Activated CD4-positive, alpha-beta T cell treated with anti-CD3 and anti-CD28 coated beads, Interleukin-2, amount 50 U/mL, for 48 hours (primary cell): ENCODE measurements at places on chromosomes 1 and 21.
A peak's percentile ranks its signal among the peaks of the same experiment; 100 is the strongest.

GRCh38 chr1:203625628-203626019 lies 1.0 kb upstream of the ATP2B4 start:
- peak; percentile 54 for DNase-seq

- DNase-seq: no peak
Observed at GRCh38 chr1:167268347-167268787, 47.7 kb downstream of the POU2F1 start.

GRCh38 chr1:151612501-151613281 lies 841 bp downstream of the SNX27 start:
- DNase-seq: peak; percentile 38

DNA sequence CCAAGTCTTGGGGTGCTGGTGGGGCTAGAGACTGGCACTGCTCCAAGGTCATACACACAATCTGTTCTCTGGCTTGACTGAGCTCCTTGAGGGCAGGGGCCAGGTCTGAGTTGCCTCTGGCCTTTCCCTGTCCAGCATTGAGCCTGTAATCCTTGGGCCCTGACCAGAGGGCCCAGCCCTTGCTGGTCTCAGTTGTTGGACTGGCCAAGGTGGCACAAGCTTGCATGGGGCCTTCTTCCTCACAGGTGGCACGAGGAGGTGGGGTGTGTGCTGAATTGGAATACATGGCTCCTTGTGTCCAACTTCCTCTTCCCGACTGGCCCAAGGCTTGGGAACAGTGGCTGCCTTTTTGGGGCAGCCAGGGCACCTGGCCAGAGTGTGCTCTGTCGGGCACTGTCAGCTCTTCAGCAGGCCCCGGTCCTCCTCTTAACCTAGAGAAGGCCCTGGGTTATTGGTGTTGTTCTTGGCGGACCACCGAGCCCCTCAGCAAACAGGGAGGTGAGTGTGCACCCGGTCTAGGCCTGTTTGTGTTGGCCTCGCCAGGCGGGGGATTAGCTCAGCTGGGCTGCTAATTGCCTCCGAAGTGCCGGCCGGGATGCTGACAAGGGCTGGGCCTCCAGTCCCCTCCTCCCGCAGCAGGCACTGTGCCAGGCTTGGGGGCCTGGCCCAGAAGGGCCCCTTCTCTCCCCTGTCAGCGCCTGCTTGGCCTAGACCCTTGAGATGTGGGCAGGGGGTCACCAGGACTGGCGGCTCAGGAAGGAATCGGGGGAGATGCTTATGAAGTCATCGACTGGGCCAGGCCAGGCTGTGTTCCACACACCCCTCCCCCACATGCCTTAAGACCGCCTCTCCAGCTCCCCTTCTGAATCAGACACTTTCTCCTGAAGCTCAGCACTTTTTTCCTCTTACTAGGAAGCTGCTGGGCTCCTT lies 28.5 kb downstream of the WNT4 start:
- DNase-seq: no peak

DNA sequence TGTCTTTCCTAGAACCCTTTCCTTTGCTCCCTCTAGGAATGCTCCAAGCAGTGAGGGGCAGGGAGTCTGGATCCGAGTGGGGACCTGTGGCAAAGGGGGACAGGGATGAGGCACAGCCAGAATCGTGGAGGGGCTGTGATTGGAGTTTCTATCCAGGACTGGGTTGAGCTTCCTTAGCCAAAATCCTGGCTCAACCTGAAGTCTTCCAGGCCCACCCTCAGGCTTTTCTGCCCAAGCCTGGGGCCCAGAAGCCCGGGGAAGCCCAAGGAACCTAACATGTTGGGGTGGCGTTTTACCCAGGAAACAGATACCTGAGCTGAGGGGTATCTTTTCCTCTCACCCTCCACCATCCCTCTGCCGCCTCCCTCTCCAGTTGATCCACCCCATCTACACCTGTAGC lies 5.4 kb downstream of the MYOG start:
- DNase-seq: no peak

GRCh38 chr1:116273042-116273783 lies 99.8 kb upstream of the ATP1A1 start:
- DNase-seq: no peak

- DNase-seq: no peak
Observed at GRCh38 chr21:45387506-45387905, 17.5 kb upstream of the COL18A1 start.

DNA sequence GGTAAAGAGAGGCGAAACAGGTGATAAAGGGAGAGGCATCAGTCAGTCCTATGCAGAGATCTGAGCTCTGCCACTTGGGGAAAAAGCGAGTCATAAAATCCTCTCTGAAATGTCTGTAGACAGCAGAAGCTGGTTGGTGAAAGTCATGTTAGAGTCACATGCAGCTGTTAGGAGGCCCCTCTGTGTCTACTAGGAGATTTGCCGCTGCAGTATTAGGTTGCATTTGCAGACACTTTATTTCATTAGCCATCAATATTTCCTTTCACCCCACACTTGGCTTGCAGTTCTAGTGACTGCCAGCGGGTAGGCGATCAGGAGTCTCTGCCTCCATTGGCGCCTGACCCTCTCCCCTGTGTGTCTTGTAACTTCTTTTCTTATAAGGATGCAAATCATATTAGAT lies 16.2 kb downstream of the ATP1A4 start:
- DNase-seq: peak; percentile 11

DNA sequence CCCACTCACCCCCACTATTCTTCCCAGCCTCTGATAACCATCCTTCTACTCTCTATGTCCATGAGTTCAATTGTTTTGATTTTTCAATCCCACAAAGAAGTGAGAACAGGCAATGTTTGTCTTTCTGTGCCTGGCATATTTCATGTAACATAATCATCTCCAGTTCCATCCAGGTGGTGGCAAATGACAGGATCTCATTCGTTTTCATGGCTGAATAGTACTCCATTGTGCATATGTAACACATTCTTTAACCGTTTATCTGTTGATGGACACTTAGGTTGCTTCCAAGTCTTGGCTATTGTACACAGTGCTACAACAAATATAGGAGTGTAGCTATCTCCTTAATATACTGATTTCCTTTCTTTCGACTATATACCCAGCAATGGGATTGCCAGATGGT lies 169.3 kb upstream of the NFIA start:
- no peak for DNase-seq

DNA sequence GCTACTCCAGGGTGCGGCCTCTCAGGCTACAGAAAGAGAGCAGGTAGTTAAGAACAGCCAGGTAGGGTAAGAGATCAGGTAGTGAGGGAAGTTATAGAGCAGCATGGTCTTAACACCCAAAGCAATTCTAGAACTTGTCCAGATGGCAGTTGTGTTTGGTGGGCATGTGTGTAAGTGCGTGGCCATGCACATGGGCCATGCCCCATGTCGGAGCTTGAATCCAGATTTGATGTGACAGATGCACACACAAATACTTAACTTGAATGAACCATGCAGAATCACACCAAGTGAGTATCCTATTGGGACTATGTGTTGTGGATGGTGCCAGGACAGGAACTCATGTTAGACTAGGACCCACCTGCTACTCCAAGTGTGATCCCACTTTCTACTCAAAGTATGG lies 145.7 kb upstream of the HMGB4 start:
- DNase-seq: no peak

DNA sequence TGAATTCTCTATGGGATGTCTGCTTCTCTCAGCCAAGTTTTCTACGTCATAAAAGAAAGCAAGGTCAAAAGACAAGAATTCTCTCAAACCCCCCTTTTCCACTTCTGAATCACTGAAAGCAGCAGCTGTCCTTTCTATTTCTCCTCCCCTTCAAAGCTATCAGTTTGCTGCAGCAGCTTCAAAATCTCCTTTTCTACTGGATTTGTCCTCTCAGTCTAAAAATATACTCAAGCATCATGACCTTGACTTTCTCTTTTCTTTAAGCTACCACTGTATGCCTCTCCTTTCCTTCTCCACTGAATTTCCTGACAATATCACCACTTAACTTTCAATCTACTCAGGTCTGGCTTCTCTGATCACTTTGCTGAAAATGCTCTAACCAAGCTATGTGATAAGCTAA lies 1.9 kb downstream of the WDR64 start:
- DNase-seq: no peak

DNA sequence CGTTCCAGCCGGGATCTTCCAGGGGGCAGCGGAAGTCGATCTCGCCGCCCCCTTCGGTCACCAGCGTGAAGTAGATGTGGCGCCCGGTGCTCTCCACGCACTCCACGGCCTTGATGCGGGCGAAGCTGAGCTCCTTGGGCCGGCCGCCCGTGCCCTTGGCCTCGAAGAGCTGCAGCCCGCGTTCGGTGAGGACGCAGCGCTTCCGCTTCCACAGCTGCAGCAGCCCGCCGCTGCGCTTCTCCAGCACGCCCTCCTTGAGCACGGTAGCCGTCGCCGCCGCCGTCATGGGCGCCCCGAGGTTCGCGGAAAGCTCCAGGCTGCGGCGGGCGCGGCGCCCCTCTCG lies 516 bp downstream of the PHLDA3 start:
- peak; percentile 19 for DNase-seq

DNA sequence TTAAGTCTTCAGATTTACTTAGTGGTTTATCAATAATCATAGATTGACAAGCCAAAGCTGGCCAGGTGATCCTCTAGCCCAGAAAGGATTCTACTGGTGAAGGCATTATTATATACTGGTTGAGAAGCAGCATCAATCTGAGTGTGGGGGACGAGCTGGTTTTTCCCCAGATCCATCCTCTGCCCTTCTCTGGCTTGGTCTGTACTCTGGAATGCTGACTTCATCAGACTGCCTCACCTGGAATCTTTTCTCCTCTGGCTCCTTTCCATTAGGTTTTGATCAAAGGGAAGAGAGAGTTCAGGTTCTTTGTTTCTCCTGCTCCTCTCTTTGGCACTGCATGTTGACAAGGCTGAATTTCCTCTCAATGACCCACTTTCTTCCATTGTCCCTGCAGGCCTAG lies 93.9 kb downstream of the KCTD3 start:
- DNase-seq: no peak

DNA sequence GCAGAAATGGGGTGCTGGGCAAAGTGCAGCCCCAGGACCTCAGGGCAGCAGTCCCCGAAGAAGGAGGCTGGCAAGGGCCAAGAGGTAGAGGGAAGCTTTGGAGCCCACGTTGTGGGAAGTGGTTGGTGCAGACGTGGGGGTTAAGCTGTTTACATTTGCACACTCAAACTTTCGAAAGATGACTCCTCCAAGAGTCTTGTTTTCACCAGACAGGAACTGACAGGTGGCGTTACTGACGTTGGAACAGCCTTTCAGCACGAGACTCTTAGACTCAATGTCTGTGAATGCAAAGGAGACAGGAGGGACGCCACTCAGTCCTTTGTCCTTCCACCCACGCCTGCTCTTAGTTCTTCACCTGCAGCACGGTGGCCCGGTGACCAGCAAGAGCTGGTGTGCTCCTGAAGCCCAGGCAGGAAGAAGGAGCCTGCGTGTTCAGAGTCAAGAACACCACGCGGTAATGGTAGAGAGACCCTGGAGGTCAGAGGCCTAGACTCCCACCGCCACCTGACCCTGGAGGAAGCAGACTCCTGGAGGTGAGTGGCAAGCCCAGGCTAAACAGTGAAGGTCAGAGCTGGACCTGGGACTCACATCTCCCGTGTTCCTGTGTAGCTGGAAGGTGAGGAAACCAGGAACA lies 15.9 kb downstream of the LYPD8 start:
- DNase-seq: no peak

GRCh38 chr1:201250326-201251011 lies 32.8 kb upstream of the PKP1 start:
- no peak for DNase-seq

DNA sequence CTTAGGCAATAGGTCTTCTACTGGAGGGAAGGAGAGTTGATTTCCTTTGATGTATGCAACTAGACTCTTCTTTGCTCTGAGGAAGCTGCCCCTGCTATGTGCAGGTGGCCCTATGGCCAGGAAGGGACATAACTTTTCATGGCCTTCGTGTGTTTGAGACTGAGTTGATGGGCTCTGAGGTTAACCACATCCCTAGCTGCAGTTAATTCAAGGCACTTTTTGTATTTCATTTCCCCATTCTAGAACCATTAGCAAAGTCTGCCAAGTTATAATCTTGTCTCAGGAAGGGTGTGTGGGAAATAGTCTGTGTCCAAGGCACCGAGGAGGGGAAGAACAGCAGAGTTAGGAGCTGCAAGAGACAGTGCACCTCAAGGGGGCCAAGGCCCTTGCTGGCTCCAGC lies 2.5 kb downstream of the FCRL4 start:
- no peak for DNase-seq

DNA sequence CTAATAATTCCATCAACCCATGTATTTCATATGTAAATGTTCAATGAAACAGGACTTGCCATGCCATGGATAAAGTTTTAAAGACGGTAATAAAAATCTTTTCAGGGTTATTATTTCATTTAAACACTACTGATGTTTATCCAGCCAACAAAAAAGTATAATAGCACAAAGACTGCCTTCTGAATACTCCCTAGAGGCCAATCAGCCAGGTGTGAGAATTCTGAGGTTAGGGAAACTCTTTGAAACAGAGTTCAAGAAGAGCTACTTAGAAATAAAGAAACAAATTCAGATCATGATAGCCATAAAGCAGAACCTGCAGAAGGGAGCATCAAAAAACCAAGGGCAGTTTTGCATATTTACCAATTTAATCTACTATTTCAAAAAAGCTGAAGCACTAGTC lies 48.7 kb downstream of the AKT3 start:
- DNase-seq: no peak

DNA sequence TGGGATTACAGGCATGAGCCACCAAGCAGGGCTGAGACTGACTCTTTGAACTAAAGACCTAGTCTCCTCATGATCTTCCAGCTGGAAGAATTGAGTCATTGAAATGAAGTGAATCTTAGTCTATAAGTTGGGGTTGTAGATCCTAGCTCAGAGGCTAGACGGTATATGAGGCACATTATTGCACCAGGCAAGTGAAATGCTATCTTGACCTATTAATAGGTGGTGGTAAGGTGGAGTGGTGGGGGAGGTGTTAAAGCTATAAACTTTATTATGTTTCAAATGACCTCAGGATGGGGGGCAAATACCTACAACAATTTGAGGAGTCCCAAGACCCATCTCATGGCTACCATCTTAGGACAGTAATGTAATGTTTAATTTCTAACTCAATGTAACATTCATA lies 36.8 kb upstream of the SLC16A1 start:
- DNase-seq: no peak

GRCh38 chr1:1677718-1678580 lies 14.6 kb downstream of the SLC35E2B start:
- DNase-seq: peak; percentile 62

GRCh38 chr1:93080179-93080823 lies 1.2 kb downstream of the MTF2 start:
- no peak for DNase-seq

GRCh38 chr1:223776075-223776814 lies 63.9 kb downstream of the CAPN2 start:
- peak; percentile 39 for DNase-seq

DNA sequence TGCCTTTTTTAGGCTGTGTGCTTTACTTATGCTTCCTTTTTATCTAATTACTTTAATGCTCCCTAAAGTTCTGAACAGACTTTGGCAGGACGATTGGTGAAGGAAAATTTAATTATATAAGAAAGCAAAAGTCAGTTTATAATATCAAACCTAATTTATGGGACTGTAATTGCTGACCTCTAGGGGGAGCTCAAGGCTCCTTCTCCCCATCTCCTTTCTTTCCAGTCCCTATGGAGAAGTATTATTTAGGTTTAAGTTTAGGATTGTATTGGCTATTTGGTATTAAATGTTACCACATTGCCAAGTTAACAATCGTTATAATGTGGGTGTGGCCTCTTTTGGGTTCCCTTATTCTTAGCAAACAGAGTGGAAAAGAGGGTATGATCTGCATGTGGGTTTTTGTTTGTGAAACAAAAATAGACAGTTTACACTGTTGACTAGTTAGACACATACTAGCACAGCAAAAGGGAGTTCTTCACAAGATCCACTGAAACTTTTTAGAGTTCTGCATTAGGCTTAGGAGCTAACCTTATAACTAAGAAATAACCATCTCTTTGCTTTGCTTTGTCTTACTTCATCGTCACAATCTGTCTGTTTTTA lies 48.2 kb upstream of the TNFSF4 start:
- no peak for DNase-seq

- no peak for DNase-seq
Observed at GRCh38 chr1:235313931-235314678, 13.9 kb downstream of the ARID4B start.
